ENCODE measurements at places on chromosomes 13 and 19.

GRCh38 chr19:29680447-29680846, 15.2 kb downstream of the PLEKHF1 start:
- no peak for DNase-seq

DNA sequence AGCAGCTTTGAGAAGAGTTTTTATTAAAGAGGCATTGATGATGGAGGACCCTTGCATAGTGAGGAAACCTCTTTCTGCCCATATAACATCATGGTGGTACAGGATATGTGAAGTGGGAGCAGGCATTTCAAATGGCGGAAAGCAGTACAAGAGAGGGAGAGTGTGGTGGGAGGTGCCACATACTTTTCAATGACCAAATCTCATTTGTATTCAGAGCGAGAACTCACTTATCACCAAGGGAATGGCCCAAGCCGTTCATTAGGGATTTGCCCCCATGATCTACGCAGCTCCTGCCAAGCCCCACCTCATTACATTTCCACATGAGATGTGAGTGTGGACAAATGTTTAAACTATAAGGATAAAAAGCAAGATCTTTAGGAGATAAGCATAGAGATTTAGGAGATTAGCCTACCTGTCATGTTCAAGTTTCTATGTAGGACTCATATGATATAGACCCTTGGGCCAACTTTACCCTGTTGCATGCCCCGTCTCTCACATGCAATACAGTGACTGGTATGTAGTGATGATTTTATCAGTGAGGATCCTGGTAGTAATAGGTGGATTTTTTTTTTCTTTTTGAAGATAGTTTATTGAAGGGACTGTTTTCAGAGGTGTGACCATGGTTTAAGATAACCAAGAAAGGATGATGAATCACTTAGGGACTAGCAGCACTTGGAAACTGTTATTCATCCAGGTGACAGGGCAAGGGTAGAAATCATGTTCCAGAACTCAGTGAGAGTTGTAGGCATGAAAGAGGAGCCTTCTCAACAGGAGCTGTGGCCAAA, 38.3 kb downstream of the DNAJC15 start:
- no peak for DNase-seq

DNA sequence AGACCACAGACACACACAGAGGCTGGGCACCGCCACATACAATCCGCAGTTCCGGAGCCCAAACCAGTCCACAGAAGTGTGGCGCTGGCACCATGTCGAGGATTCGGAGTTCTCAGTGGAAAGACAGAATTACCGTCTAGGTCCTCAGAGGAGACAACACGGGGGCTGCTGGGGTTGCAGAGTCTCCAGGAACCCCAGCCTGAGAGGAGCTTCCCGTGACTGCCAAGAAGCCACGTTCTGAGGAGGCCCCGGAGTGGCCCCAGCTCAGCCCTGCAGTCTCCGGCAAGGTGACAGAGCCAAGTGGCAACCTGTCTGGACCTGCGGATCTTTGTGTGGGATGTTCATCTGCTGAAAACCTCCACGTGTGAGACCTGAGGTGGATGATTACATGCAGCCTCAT, 7.3 kb upstream of the ADPRHL1 start:
- DNase-seq, result no peak

GRCh38 chr13:33919120-33919519, 101.2 kb downstream of the RFC3 start:
- no peak for DNase-seq

DNA sequence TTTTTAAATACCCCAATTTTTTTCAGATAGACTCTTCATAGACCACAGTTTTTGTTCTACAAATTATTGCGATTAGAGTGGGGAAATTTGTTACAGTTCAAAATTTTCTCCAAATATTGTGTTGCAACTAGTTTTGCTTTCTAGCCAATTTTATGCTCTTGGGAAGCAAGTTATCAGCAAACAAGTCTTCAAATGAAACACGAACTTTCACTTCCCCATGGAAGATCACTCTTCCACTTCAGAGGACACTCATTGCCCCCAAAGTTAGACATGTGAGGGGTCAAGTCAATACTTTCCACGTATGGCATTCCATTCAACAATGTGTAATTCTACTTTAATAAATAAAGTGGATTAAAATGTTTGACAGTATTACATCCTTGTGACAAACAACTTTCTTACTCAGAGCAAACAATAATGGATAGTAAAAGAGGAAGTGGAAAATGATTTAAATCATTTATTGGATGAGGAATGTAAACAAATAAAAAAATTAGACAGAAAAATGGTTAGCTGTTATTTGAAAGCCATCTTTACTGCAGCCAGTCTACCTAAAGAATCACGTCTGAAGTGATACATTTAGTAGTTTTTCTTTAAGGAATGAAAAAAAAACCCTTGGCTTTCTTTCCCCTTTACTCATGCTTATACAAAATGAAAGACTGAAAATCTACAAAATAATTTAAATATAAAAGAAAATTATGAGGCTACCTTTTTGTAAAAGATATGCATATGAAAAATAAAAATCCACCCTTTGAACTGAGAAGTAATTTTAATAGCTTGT, 41.2 kb upstream of the TNFSF11 start:
- DNase-seq, result no peak

DNA sequence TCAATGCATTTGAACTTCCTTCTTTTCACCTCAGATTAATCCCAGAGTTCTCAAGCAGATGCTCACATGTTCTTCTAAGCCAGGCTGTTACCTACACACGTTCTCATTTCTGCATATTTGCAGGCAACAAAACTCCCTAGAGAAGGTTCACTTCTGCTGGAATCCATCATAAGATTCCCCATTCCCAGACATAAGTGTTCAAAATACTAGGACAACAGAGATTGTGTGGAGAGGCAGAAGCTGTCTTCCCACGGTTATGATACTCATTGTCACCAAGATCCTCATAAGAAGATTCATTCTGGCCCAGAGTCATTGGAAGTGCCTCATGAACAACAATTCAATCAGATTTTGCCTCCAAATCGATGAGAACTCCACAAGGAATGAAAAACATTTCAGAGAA, 931.6 kb upstream of the MIR17HG start:
- DNase-seq, result no peak

DNA sequence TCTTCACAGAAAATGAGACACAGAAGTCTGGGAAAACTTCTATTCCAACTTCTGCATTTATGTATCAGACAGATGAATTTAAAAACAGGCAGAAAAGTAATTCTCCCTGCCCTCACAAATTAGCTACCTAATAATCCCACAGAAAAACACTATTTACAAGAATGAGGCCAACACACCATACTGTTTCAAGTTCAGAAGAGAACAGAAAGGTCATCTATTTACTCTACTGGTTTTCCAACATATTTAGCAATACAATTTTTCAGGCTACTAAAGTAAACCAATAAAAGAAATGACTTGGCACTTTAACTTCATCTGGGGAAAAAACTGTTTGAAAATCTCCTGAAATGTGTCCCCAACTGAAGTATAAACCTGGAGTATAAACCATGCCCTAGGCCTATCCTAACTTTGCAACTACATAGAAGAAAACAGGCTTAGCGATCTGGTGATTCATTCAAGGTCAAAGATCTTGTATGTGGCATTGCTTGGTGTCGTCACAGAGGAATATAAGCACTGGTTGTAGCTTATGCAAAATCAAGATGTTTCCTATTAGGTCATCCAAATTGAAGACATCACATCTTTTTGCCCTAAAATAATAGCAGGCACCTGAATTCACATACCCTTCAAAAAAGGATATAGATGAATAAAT, 20.1 kb upstream of the EBPL start:
- DNase-seq, result no peak

GRCh38 chr13:58573743-58574142, 942.2 kb downstream of the PCDH17 start:
- DNase-seq, result no peak

DNA sequence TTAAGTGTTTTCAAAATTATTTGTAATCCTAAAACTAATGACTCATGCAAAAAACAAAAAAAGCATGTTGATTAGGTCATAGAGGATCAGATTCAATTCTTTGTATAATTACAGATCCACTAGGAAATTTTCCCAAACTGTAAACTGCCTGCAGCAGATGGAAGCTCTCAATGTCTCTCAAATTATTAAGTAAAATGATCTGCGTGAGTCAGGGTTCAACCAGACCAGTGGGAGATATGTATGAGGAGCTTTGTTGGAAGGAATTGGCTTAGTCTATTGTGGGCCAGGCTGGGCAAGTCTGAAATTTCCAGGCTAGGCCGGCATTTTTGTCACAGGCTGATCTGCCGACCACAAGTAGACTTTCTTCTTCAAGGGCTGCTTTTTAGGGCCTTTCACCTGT, 14.4 kb upstream of the SACS start:
- no peak for DNase-seq

DNA sequence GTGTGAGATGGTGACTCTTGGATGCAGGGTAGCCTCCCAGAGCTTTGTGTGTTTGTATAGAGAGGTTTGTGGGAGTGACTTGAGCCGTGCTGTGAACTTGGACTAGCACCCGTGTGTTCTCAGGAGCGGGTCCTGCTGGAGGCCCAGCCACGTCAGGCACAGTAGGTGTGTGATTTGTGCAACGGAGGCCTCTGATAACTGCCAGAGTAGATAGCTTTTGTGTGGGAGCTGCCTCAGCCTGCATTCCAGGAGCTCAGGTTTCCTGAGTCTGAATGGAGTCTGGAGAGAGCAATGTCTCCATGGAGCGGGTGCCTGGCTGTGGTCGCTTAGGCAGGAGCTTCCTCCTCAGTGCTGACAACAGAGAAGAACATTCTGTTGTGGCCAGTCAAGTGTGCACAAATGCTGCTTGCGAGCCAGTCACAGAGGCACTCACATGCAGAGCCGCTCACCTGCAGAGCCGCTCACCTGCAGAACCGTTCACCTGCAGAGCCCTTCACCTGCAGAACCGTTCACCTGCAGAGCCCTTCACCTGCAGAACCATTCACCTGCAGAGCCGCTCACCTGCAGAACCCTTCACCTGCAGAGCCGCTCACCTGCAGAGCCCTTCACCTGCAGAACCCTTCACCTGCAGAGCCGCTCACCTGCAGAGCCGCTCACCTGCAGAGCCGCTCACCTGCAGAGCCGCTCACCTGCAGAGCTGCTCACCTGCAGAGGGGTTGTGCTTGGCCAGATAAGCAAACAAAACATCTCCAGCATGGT, 32.6 kb downstream of the TFDP1 start:
- DNase-seq, result peak; percentile 42

GRCh38 chr19:30567536-30568232, 195.5 kb downstream of the ZNF536 start:
- DNase-seq, result no peak

DNA sequence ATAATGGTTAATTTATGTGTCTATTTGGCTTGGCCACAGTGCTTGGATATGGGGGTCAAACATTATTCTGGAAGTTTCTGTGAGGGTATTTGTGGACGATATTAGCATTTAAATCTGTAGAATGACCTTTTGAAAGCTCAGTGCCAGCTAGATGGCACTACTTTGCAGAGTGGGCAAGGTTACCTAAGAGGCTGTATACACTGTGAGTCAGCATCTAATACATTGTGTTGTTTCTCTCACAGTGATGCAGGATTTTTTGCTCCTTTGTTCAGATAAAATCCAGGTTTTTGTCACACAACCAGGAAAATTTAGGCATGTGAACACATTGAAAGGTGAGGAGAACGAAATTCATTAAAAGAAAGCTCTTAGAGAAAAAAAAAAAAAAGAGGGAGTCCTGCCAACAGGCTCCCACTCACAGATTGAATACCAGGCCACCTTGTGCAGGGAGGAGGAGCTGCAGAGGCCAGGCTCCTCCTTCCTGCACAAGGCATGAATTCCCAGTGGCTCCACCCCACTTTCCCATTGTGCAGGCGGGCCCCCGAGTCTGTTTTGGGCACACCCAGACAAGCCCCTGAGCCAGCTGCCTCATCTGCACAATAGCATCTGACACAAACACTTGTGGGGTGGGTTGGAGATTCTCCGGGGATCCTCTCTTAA, 551.0 kb upstream of the ATXN8OS start:
- no peak for DNase-seq

DNA sequence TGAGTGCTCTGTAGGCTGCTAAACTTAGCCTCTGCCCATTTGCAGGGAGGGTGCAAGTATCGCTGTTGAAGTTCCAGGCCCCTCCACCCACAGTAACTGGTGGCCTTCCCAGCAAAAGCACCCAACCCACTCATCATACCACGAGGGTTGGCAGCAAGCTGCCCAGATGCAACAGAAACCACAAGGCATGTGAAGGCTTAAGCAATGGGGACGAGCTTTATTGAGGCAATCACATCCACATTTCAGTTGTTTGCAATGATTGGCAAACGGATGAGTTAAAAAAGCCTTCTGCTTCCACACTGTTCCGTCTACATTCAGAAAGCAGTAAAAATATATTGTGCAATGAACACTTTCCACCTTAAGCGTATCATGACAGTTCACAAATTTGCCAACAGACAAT, 10.3 kb downstream of the GJB6 start:
- DNase-seq, result no peak

DNA sequence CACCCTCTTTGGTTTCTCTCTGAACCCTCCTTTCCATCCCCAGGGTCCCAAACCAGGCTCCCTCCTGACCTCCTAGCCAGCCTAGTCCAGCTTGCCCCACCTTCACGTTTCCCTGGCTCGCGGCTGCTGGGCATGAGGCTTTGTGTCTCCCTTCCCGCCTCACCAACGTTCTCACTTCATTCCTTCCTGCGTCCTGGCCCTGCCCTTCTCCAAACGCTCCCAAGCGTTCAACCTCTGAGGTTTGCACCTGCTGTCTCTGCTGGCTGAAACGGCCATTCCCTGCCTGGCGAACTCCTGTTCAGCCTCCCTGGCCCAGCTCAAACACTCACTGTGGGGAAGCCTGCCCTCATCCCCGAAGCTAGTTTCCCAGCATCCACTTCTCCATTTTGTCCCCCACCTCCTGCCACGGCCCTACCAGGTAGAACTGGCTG, 12.4 kb downstream of the EPS8L1 start:
- no peak for DNase-seq

- DNase-seq, result no peak
Observed at GRCh38 chr19:15905026-15905425, 7.2 kb upstream of the CYP4F2 start.

DNA sequence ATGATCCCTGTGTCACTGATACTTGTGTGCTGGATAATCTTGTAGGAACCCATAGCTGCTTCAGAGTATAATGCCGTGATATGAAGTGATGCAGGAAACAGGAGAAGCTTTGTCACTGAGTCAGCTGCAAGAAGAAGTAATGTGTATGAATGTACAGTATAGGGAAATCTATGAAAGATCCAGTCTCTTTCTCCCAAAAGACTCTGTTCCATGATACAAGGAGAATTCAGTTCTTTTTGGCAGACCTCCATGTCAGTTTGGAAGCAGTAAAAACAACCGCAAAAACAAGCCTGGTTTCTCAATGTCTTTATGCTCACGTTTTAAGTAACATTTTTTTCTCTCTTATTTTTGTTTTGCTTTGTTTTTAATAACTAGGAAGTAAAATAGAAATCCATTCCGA, 33.9 kb downstream of the PCDH17 start:
- DNase-seq, result no peak

GRCh38 chr19:12156223-12157058, at the start of gene ZNF625:
ZNF625 (minus strand) TSS chr19:12156734; CDS start chr19:12156558, 176 bp downstream.
- DNase-seq, result peak; percentile 67

DNA sequence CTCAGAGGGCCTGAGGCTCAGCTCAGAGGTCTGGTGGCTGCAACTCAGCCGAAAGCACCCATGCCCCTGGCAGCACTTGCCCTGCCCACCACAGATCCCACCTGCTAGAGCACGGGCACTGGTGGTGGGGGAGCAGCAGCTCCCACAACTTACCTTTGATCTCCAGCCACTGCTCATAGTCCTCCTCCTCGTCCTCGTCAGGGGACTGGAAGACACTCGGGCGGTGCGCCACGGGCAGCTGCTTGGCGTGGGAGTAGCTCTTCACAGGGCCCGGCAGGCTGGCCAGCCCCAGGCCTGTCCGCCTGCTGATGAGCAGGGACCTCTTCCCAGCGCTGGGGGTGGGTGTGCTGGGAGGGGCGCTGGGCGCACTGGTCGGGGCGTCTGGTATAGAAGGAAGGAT, 14.6 kb downstream of the SUGP1 start:
- no peak for DNase-seq
